Foreskin keratinocyte (primary cell): ENCODE measurements at places on chromosomes 5 and 9.
A peak's percentile ranks its signal among the peaks of the same experiment; 100 is the strongest.

DNA sequence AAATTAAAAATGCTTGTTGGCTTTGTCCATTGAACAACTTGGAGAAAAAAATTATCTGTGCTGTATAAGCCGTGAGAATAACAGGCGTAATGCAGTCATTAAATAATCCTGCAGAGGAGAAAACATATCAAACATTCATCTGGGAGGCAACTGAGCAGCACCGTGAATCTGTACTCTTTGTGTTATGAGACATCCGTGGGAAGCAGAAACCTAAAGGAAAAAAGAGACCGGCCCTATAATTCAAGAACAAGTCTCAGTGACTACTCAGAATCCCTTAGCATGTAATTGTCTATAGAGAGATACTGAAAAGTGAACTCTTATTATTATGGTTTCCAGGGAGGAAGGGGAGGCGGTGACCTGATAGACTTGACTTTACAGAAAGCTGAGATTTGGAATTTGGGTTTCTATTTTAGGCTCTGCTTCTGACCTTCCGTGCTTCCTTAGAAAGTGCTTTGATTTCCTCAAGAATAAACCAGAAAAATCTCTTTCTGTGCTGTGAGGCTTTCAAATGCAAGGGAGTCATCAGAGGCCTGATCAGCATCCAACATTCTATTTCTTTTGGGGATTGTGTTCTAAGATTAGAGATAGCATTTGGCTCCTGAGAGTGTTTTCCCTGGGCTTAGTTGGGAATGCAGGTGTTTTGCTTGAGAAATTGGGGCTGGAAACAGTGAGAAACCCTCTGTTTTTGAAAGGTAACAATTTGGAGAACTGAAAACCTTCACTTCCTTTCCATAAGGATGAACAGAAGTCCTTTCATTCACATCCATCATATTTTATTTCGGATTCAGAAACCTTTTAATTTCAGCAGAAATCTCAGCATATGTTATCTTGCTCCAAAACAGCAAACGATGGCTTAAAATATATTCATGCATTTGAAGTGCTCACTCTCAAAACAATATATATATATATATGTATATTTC lies 296.7 kb downstream of the CSNK1G3 start:
- no peak for DNase-seq

DNA sequence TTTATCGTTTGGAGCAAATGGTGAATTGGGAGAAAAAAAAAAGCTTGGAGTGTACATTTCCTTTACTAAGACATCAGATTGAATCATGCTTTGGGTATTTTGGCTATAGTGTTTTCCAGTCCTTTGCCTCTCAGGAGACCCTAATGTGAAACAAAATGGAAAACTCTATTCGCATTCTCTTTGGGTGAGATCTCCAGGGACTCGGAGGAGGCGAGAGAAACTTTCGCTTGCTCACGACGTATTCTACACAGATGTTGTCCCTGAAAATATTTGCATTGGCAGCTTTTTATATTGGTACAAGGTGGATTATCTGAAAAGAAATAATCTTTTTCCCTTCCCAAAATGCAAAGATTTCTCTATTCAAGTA lies 1240.1 kb upstream of the WWC1 start:
- DNase-seq, result no peak

DNA sequence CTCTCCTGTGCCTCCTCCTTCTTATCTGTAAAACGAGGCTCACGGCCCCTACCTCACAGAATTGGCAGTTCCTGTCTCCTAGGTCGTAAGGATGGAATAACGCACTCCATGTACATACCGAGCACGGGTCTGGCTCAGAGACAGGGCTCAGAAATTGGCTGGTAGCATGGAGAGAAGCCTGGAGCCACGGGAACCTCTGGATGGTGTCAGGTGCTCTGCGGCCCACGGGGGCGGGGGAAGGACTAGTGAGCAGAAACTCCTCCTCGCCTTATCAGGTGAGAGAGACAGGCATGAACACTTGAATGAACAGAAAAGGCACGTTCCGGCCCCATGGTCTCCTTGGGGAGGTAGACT lies 15.4 kb upstream of the C5orf47 start:
- DNase-seq, result no peak

- DNase-seq, result no peak
Observed at GRCh38 chr9:28456861-28457260, 883.6 kb upstream of the C9orf72 start.

- DNase-seq, result no peak
Observed at GRCh38 chr5:82107267-82107666, 135.4 kb downstream of the ATG10 start.

GRCh38 chr5:154309805-154310204 lies 119.3 kb downstream of the GALNT10 start:
- DNase-seq, result no peak

- DNase-seq, result peak; percentile 93
Observed at GRCh38 chr5:60196385-60197113, 303.0 kb upstream of the PDE4D start.

DNA sequence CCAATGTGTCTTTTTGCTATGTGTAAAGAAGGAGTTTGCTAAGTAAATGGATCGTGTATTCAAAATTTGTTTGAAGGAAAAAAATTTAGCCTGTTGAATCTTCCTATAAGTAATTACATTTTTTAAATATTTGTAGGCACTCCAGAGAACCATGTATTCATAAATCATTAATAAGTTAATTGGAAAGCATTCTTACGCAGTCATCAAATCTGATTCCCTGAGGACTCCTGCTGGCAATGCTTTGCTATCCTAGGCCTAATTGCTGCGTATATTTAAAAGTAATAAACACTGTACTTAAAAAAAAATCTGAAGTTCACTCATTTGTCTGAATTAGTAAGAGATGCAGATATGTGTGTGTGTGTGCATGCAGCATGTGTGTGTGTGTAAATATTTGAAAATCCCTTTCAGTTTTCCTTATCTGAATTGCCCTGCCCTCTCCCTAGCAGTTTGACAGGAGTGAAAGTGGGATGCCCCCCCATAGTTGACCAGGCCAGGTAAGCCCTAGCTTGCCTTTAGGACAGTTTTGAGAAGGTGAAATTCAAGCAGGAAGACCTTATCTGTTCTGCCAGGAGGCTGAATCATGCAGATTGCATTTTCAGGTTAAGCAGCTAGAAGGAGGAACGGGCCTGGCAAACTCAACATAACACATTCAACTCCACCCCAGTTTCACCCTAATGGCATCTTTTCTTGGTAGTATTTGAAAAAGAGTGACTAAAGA lies 81.2 kb upstream of the DNAH5 start:
- peak; percentile 32 for DNase-seq

DNA sequence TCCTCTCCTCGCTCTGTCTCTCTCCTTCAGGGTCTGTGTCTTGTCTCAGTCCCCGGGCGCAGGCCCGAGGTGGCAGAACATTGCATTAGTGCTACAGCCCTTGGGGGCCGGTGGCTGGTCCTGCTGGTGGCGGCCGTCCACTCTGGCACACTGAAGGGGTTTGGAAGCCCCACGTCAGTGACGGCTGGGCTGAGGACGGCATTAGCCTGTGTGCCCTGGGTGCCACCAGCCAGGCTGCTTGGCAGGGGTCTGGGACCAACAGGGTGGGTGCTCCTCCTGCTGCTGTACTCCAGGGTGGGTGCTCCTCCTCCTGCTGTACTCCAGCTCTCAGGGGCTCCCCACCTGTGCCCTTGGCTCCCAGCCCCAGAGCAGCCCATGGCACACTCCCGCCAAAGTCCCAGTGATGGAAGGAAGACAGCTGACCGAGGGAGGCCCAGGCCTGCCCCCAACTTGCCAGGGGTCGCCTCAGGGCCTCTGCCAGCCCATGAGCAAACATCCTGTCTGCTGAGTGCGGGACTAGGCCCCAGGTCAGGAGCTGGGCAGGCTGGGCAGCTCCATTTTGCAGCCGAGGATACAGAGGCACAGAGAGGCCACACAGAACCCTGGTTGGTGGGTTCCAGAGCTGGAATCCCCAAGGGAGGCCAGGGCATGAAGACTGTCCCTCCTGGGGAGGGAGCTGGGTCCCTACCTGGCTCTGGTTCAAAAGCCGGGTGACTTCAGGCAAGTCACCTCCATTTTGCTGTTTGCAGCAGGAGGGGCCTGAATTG lies 27.3 kb downstream of the SARDH start:
- DNase-seq, result no peak

DNA sequence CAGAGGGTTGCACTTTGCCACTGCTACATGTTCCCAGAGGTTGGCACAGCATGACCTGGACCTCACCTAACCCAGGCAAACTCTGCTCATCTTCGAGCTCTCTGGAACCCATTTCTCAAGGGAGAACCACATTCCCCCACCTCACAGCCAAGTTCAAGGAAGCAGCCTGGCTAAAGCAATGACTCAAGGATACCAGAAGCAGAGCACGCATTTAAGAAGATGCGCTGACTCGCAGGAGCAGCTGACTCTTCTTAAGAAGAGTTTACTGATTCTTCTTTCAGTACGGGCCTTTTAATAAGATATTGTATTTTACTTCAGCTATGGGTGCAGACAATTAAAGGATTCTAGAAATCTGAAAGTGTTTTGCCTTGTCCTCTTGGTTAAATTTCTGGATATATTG lies 4.1 kb upstream of the SEMA5A start:
- DNase-seq, result no peak

- no peak for DNase-seq
Observed at GRCh38 chr5:87233143-87233542, 34.5 kb upstream of the RASA1 start.

DNA sequence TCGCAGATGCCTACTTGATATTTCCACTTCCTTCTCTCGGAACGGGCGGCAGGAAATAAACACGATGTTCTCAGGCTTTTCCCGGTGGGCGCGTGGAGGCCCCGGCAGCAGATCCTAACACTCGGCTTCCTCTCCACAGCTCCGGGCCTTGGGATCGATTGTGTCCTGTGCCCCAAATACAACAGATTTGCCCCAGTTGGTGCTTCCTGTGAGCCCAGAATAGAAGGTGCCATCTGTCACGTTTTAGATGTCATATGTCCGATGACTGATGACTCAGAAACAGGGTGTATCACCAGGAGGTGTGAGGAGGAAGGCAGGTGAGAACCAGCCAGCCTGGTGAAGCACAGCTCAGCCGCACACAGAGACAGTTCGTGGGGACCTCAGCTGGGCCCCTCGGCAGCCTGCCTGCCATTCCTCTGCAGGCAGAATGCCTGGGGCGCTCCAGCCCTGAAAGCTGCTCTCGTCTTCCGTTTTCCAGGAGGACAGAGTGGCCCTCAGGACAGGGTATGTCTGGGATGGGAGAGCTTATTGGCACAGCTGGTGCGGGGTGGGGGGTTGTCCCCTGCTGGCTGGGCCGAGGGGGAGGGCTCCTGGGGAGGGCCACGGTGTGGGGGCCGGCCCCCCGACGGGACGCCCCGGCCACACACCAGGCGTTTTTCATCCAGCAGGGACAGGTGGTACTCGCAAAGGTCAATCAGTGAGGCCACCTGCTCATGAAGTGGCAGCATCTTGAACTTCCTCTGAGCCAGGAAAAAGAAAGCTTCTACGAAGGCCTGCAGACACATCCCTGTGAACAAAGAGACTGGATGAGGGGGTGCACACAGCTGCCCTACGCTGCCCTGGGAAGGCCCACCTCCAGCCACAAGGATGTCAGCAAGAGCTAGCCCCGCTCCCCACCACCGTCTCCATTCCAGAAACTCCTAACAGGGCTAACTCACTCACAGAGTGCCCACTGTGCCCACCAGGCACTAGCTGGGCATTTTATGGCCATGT lies 171.0 kb downstream of the DAB2IP start:
- no peak for DNase-seq

DNA sequence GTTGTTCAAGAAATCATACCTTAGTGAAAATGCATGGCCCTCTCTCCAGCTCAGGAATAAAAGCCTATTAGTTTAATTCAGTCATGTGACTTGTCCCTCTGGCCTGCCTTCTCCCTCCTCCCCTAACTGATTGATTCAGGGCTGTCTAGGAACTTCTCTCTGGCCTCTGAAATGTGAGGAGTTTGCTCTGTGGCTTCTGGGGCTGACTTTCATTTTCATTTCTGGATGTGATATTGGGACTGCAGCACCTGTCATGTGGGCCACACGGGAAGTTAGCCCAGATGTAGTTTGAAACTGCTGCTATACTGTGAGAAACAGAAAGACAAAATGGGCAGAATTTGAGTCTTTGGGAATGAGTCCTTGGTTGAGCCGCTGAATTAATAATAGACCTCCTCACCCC lies 44.8 kb downstream of the PARP8 start:
- no peak for DNase-seq

- no peak for DNase-seq
Observed at GRCh38 chr5:138543730-138544104, 681 bp upstream of the ETF1 start.

GRCh38 chr9:128226412-128226801 lies 23.2 kb downstream of the DNM1 start:
- DNase-seq, result no peak

GRCh38 chr9:121780177-121781040 lies 129.0 kb downstream of the DAB2IP start:
- no peak for DNase-seq

DNA sequence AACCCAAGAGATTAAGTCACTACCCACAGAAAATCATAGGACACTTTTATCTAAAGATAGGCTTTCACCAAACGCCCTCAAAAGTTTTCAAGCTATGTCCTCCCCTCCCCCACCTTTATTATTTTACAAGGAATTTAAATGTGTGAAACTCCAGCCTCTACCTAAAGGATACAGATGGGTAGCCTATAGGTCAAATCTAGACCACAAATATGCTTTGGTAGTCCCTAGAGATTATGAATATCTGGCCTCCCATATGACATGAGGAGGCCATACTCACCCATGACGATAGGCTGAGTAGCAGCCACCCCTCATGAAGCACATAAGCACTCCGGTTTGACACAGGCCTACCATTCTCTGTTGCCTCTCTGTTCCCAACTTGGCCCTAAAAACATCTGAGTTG lies 11.9 kb downstream of the SIL1 start:
- DNase-seq, result no peak

DNA sequence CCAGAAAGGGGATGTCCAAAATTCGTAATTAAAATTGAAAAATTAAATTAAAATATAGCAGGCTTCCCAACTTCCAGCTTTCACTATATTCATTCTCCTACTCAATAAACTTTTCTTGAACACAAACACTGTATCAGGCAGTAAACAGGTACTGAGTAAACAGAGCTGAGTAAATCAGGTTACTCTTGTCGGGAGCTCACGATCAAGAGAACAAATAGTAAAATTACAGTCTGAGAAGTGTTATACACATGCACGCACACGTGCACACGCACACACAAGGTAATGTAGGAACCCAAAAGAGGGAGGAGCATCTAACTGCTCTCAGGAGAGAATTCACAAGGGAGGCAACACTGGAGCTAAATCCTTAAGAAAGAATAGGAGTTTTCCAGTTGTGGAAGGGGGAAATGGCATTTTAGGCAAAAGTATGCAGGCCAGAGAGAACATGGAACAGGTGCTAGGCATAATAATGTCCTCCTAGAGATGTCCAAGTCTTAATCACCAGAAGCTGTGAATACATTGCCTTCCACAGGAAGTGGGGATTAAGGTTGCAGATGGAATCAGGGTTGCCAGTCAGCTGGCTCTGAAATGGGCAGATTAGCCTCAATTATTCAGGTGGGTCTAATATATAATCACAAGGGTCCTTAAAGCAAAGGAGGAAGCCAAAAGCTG lies 598.8 kb upstream of the BRINP1 start:
- no peak for DNase-seq

- no peak for DNase-seq
Observed at GRCh38 chr5:53480416-53481158, at the start of gene FST. FST (plus strand) TSS chr5:53480629; CDS start chr5:53480792, 163 bp downstream.
